ENCODE measurements at places on chromosomes 6 and 20.
A peak's percentile ranks its signal among the peaks of the same experiment; 100 is the strongest.

- peak; percentile 41 for DNase-seq
Observed at GRCh38 chr6:111837641-111838500, 35.4 kb downstream of the FYN start.

DNA sequence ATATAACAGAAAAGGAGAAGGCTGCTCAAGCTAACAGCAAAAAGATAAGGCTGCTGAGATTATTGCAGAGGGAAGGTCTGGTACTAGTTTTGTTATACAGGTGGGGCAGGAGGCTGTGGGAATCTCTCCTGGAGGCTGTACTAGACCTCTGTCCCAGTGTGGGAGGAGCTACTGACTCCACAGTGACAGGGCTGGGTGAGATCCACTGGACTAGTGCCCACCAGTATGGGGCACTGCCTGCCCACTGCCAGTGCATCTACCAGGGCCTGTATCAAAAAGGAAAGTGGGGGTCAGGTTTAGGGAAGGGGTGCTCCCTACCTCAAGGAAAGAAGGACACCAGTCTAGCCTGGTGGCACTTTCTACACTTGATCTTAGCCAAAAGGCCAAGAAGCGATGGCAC lies 30.1 kb downstream of the GSTA2 start:
- no peak for DNase-seq

- DNase-seq = no peak
Observed at GRCh38 chr6:29673161-29673560, 7.8 kb downstream of the ZFP57 start.

DNA sequence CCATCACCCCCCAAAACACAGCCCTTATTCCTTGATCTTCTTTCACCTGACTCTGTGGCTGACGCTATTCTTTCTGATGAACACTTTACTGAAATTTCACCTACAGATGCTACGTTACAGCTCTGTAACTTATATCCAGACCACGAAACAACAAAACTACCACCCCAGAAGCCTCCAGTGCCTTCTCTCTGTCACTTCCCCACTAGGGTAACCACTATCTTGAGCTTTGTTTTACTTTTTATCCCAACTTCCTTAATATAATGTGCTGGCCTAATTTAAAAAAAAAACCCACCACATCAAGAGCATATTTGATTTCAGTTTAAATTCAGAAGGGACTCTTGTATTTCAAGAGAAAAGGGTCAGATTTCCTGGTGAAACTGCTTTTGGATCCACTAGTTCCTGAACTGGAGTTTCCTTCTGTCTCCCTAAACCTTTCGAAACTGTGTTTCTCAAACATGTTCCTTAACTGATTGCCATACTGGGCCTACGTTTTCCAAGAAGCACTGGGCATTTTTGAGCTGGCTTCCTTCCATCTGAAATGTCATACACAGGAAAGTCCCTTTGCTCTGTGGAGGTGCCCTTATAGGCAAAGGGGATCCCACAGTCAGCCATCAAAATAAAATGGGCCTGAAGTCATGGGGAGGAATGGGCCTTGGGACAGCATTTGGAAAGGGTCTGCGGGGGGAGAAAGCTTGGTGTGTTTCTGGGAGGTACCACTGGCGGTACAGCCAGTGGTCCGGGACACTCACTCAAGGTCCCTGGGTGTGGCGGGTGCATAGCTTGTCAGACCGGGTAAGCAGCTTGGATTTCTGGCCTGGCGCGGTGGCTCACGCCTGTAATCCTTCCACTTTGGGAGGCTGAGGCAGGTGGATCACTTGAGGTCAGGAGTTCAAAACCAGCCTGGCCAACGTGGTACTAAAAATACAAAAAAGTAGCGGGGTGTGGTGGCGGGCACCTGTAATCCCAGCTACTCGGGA lies 25.8 kb upstream of the RTF2 start:
- DNase-seq = no peak

GRCh38 chr6:87887266-87887665 lies 160.4 kb upstream of the SPACA1 start:
- no peak for DNase-seq

DNA sequence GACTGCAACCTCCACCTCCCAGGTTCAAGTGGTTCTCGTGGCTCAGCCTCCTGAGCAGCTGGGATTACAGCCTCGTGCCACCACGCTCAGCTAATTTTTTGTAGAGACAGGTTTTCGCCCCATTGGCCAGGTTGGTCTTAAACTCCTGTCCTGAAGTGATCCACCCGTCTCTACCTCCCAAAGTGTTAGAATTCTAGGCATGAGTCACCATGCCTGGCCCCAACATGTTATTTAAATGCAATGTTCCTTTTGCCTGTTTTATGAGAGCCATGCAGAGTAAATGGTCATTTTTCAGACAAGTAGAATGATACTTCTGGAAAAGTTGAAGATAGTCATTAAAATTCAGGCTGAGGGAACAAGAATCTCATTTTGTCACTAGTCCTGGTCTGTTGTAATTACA lies 43.8 kb upstream of the RPS6KA2 start:
- no peak for DNase-seq

GRCh38 chr6:19450651-19451050 lies 386.5 kb upstream of the ID4 start:
- DNase-seq = no peak

- DNase-seq = no peak
Observed at GRCh38 chr6:139265512-139266190, 26.1 kb downstream of the TXLNB start.

DNA sequence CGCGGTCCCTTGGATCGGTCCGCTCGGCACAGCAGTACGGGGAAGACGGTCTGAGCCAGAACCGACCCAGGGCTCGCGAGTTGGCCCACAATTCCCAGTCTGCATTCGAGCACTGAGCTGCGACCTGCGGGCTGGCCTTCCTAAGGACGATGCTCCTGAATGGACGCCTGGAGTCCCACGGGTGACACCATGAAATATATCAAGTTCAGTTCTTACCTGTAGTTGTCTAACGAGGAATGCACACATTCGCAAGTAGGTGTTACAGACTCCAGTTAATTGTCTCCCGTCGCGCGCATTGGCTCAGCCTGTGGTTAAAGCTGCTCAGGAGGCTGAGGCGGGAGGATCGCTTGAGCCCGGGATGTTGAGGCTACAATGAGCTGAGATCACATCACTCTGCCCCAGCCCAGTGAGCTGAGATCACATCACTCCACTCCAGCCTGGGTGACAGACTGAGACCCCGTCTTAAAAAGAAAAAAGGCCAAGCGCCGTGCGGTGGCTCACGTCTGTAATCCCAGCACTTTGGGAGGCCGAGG lies 802 bp downstream of the PEX7 start:
- no peak for DNase-seq

DNA sequence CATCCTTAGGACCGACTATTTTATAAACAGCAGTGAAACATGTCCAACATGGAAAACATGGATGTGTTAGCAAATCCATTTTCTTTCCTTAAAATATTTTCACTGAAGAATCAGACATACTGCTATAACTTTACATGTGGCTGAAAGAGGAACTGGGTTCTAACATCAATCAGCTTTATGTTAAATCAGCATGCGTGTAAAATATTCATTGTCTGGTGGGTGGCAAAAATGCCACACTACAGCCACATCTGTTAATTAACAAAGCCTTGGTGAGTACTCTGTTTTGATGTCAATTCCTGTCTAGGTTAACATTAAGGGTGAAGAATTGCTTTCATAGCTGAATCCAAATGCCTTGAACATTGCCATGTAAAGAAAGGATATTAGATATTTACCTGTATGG lies 222.6 kb upstream of the CEP162 start:
- no peak for DNase-seq

DNA sequence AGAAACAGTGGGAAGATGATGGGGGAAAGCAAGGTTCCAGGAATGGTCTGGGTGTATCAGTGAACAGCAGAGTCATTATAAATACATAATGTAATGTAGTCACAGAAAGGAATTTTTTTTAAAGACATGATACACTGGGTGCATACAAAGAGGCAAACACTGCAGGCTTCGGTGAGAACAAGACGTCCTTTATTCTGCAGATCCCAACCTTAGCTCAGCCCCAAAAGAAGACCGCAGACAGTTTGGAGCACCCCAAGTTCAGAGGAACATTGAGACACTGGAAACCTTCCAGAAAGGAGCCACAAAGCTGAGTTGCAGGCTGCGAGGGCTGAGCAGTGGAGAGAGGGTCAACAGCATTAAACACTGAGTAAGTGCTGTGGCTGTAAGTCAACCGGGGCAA lies 30.6 kb upstream of the FOXC1 start:
- no peak for DNase-seq

- DNase-seq = no peak
Observed at GRCh38 chr20:62515280-62515679, 39.5 kb upstream of the GATA5 start.

DNA sequence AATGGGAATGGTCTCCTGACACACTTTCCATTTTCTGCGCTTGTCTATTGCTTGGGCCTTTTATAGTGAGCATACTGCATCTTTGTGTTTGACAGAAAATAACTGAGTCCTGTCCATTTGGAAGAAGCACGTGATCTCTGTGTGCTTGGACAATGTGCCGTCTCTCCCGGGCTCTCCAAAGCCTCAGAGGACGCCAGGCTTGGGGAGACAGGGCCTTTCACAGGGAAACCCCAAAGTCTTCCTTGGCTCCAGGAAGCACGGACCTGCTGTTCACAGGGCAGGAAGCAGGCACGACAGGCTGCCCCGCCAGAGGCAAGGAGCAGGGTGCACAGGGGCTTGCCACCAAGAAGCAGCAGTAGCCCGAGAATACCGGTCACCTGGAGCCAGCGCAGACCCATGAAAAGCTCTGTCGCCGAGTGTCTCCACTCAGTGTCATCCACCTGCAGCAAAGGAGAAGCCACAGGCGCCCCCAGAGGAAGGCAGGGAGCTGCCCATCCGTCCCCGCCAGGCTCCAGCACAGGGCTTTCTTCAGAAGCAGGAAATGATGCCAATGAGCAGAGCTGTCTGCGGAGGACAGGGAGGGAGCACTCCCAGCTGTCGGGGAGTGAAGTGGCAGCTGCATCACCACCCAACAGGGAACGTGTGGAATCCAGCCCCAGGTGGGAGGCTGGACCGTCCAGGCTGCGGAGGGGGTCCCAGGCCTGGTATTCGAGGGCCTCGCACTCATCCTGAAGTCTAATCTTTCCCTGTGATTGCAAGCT lies 135.1 kb downstream of the AGPAT4 start:
- no peak for DNase-seq

DNA sequence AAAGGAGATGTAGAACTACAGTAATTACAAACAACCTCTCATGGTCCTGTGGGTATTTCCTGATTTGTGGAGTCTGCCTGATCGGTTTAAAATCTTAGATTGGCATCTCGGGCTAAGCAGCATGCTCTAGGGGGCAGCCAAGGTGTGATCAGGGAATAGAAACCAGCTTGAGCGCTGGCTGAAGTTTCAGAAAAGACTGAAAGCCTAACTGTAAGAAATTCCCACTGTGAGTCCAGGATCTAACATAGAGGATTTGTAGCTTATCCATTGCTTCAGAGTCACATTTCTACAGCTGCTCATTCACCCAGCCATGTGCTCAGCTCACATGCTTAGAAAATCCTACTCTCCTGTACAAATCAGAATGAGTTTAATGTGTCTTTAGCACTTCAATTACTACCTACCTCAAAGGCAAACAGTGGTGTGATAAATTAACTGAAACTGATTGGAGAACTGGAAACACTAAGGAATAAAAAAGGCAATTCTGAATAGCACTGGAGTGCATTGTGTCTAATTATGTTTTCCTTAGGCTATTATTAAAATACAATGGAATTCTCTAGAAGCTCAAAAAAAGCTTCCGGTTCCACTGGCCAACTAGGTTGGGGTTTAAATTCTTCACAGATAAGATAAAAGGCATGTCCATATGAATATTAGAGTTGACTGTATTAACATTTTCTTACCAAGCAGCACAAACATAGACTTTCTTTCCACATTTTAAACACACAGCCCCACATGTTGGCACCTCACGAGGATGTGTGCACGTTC lies 73.8 kb upstream of the MPC1 start:
- no peak for DNase-seq

- no peak for DNase-seq
Observed at GRCh38 chr6:45170309-45170708, 157.8 kb upstream of the RUNX2 start.

DNA sequence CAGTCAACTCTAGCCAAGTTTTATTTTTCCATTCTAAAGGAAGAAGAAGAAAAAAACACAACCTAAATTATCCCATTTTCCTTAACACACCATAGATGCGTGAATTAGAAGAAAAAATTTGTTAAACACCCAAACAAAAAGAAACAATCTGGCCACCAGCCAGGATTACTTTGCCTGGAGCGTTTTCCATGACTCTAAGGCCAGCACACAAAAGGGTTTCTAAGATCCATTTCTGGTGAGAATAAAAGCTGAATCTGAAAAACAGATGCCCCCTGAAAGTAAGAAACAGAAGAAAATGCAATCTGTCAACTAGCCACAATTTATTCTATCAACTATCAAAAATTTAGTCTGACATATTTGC lies 267.2 kb upstream of the SULF2 start:
- no peak for DNase-seq

GRCh38 chr20:46118481-46119020 lies 437 bp downstream of the CD40 start:
- no peak for DNase-seq

DNA sequence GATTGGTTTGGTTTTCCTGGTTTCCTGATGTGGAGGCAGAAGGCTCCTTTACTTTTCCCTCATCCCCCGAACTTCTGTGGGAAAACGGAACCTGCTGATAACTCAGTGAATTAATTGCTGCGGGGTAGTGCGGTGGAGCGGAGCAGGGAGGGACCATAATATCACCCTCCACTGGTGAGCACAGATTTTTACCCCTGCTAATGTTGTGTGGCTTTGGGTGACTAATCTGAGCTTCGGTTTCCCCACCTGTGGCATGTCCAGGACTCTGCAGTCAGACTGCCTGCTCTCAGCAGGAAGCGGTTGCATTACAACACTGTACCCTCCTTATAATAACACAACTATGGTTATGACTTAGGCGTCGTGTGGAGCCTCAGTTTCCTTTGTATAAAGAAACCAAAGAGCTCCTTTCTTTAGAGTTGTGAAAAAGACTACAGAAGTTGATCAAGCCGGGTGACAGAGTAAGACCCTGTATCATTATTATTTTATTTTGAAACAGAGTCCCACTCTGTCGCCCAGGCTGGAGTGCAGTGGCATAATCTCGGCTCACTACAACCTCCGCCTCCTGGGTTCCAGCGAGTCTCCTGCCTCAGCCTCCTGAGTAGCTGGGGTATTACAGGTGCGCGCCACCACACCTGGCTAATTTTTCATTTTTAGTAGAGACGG lies 2.2 kb upstream of the ID1 start:
- DNase-seq = no peak

- no peak for DNase-seq
Observed at GRCh38 chr6:40996591-40997233, 42.3 kb downstream of the UNC5CL start.
